ENCODE measurements at places on chromosomes 12 and 14. TPM values are rescaled to one million over a fixed set of nuclear protein-coding genes. Genes with fewer than 3 reads are reported as not detected.

- no peak for DNase-seq
Measured at GRCh38 chr12:124699909-124700308, 132.5 kb upstream of the NCOR2 start.

METTL3 gene
- total RNA-seq = 44.5 TPM

DNA sequence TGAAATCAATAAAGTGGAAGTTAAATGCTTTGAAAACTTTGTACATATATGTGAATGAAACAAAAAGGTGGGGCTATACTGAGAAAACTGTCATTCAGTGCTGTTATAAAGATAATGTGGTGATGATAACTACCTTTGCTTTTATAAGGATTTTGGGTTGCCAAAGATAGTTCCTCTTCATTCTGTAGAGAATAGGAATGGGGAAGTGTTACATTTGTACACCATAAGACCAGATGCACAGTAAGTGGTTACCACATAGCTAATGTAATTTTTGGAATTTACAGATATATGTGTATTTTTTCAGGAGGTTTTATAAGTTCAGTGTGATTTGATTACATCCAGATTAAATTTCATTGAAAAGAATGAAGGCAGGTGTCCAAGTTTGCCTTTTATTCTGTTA lies 18.1 kb downstream of the RAB21 start:
- no peak for DNase-seq

PCBP2 gene
- 165 TPM for total RNA-seq

PPP1R36 gene
- total RNA-seq = not detected

APOLD1 gene
- total RNA-seq = 57.6 TPM

DNA sequence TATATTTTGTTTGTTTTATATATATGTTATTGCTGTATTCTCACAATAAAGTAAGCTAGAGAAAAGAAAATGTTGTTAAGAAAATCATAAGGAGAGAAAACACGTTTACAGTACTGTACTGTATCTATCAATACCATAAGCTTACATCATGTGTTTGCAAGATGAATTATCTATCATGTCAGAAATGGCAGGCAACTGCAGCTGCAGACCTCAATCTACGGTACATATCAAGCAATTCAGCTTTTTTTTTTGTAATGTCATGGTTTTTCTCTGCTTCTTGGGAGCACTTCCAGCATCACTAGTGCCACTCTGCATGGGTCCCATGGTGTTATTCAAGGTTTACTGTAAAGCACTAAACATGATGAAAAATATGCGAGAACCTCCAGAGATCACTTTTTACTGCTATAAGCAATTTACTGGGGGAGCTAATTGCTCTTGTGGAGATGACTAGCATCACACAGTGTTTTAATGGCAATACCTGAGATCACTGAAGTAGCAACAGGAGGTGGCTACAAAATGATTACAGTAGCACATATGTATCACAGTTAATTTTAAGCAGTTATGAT lies 9.0 kb upstream of the KRT2 start:
- DNase-seq = no peak

GRCh38 chr12:12491606-12492005 lies 71.1 kb downstream of the DUSP16 start:
- no peak for DNase-seq

P2RX4 gene
- total RNA-seq = 169 TPM

CCDC175 gene
- total RNA-seq = not detected

STON2 gene
- total RNA-seq = 16.3 TPM

GRCh38 chr12:475286-475685 lies 15.5 kb downstream of the B4GALNT3 start:
- no peak for DNase-seq
